ENCODE measurements at places on chromosomes 2 and 18.

DNA sequence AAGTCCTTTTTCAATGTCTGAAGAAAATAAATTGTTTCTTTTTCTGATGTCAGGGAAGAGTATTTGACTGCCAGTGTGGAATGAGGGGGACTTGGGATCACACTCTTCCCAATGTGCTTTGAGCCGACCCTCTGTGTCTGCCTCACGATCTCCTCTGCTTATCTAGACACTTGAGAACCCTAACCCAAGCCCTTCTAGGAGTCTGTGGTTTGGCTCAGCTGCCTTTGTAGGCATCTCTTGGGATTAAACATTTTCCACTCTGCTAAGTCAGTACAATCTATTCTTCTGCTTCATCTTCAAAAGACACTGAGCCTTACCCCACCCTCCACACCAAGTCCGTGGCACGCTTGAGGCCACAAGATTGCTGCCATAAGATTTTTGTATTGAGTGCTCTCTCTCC, 19.4 kb downstream of the FAM110C start:
- DNase-seq = no peak

DNA sequence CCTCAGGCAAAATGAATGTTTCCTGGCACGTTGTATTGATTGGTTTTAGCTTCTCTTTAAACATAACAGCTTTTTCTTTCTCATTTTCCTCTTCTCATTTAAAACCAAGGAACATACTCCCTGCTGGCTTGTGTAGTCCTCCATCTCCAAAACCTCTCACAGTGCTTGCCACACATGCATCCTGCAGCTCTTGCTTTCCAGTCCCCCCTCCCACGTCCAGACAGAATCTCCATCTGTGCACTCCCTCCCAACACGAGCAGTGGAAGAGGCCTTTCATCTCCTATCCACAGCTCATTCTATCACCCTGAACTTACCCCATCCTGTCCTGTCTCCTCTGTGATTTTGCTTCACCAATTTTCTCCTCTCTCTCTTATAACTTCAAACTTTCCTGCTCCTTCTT, 99.6 kb upstream of the THSD7B start:
- no peak for DNase-seq

GRCh38 chr18:21179590-21180220, 62.3 kb upstream of the GREB1L start:
- DNase-seq = peak; percentile 58

DNA sequence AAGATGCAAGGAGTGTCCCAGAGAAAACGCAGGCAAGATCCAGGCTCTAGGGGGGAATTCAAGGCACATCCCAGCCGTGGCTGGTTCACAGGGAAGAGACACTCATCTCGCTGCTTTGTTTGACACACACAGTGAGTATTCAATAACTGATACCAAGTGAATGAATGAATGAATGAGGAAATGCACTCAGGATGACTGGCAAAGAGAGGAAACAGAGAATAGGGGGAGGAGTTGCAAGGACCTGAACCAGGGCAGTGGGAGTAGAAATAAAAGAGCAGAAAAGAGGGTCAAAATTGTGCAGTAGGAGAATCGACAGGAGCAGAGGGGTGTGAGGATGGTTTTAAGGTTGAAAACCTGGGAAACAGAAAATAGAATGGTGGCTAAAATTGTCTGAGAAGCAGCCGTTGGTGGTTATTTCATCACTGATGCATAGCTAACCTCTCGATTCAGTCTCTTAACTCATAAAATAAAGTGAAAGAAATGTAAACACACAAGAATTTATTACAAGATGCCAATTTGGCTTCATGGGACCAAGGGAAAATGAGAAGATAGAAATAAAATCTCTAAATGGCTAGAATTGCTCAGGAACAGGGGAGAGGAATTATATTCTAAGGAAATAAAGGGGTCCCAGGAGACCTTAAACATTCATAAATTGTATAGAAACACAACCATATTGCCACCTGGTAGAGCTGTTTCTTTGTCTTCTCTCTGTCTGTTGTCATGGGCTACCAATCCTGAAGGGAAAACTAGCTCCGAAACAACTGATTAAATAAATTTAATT, 63.9 kb upstream of the PHLPP1 start:
- no peak for DNase-seq

DNA sequence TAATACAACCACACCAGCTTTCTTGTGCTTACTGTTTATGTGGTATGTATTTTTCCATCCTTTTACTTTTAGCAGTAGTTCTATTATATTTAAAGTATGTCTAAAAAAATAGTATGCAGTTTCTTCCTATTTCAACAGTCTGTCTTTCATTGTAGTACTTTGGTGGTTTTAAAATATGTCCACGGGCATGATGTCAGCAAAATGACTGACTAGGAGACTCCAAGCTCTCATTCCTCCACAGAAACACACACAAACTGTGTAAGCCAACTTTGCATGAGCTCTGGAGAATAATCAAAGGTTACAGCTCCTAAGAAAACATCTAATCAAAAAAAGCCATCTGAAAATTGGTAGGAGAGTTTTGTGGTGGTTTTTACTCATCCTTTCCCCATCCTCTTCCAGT, 56.1 kb downstream of the TEX51 start:
- no peak for DNase-seq

DNA sequence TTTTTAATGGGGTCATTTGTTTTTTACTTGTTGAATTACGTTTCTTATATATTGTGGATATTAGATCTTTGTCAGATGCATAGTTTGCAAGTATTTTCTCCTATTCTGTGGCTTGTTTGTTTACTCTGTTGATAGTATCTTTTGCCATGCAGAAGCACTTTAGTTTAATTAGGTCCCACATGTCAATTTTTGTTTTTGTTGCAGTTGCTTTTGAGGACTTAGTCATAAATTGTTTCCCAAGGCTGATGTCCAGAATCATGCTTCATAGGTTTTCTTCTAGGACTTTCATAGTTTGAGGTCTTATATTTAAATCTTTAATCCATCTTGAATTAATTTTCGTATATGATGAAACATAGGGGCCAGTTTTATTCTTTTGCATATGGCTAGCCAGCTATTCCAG, 13.2 kb downstream of the PIKFYVE start:
- DNase-seq = no peak

- DNase-seq = no peak
These were observed 30.4 kb upstream of the OSBPL6 start for GRCh38 chr2:178163911-178164310.

GRCh38 chr2:78145395-78145996, 623.3 kb upstream of the LRRTM4 start:
- DNase-seq = no peak

DNA sequence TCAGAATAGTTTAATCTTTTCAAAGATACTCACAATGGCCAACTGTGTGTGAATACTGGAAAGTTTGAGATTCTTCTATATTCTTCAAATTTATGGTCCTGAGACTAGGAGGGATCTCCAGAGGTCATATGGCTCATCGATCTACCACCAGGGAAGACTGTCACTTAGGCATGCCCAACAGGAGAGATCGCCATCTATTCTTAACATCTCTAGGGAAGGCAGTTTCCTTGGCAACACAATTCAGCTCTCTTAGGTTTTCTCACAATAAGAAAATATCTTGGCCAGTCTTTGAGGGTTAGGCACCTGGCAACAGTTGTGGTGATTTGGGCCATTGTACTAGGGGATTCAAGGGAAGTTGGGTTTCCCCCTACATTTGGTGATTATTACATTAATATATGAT, 107.2 kb downstream of the GALNT3 start:
- no peak for DNase-seq

DNA sequence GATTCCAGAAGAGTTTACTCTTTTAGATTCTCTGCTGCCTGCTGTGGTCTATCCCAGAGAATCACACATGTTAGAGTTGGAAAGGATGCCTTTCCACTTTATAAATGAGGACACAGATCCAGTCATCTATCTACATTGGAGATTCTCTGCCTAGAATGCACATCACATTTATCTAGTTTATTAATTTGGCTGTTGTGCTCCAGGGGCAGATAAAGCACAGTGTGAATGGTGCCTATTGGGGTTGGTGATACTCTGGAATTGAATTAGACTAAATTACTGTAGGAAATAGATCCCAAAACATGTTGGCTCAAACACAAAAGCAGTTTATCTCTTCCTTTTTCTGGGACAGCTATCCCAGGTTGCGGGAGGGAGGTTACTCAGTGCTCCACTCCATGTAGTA, 14.9 kb downstream of the SIX2 start:
- DNase-seq = no peak

GRCh38 chr18:74899554-74899953, 301.9 kb downstream of the ZNF407 start:
- DNase-seq = no peak

- DNase-seq = no peak
These were observed 87.7 kb downstream of the DSEL start for GRCh38 chr18:67428805-67429204.

DNA sequence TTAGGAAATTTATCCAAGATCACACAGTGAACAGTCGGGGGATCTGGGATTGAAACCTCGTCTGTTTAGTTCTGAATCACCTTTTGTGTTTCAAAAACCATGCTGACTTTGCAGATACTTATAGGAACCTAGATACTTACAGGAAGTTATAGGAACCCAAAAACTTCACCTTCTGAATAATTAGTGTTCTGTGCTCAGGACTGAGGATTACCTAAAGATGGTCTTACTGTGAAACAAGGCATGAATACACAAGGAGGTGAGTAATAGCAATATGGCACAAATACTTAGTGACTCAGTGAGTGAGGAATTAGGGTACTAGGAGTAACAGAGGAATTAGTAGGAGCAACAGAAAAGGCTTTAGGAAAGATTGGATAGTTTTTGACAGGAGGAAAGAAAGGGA, 145.5 kb downstream of the LRATD1 start:
- no peak for DNase-seq

- DNase-seq = no peak
These were observed 42.1 kb upstream of the GLS start for GRCh38 chr2:190838492-190838910.

- no peak for DNase-seq
These were observed 270.9 kb upstream of the TCF4 start for GRCh38 chr18:55858661-55859515.

Measured in CD4-positive, alpha-beta T cell treated with Interleukin-10 for 1 hour (primary cell).